Activated T-helper 9 cell treated with anti-CD3 and anti-CD28 coated beads, Interleukin-2, amount 50 U/mL, for 16 hours (primary cell): ENCODE measurements at places on chromosomes 6 and 20.

GRCh38 chr6:43457643-43458042 lies 2.3 kb upstream of the DLK2 start:
- no peak for DNase-seq

DNA sequence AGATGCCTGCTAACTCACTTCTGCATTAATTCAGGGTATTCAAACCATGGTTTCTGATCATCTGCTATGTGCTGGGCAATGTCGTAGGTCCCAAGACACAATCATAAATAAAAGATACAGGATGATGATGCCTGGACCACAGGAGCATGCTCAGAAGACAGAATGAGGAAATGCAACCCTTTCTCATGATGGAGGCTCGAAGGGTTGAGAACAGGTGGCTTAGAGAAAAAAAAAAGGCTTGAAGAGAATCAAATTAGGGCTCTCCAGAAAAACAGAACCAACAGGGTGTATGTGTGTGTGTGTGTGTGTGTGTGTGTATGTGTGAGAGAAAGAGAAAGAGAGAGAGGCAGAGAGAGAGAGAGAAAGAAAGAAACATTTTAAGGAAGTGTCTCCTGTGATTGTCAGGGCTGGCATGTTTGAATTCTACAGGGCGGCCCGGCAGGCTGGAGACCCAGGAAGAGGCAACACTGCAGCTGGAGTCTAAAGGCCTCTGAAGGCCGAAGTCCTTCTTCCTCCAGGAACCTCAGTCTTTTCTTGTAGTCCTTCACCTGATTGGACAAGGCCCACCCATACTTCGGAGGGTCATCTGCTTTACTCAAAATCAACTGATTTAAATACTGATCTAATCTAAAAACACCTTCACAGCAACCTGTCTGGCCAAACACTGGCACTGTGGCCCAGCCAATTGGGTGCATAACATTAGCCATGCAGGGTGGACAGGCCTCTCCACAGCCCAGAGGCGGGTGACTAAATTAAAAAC lies 143.8 kb downstream of the ERMARD start:
- DNase-seq, result no peak

DNA sequence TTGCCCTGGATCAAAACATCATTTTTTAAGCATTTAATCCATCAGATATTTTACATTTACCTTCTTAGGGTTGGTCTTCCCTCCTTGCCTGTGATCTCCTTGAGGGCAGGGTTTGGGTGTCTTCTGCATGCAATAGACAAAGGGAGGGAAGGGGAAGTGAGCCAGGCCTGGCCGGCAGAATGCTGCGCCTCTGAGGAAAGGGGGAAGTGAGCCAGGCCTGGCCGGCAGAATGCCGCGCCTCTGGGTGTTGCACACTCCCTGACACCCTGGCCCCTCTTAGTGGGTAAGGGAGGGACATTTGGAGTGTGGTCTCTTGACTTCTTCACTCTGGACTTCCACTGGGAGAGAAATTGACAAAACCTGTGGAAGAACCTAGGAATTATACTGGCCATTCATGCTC lies 12.4 kb downstream of the PSMF1 start:
- no peak for DNase-seq

DNA sequence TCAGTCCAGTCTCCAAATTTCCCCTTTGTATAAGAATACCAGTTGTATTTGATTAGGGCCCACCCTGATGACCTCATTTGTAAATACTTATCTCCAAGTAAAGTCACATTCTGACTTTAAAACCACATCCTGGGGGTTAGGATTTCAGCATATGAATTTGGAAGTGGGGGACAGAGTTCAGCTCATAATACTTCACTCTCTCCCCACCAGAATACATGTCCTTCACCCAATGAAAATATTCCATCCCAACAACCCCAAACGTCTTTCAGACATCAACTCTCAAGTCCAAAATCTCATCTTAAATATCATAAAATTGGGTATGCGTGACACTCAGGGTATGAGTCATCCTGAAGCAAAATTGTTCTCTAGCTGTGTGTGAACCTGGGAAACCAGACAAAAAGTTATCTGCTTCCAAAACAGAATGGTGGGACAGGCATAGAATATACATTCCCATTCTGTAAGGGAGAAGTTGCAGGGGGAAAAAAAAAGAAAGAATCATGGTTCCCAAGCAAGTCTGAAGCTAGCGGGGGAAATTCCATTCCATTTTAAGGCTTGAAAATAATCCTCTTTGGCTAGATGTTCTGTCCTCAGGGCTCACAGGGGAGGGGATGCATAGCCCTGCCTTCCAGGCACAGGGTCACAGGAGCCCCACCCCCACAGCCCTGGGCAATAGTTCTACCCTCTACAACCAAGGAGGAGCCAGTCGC lies 113.9 kb downstream of the ADAT2 start:
- DNase-seq, result no peak

DNA sequence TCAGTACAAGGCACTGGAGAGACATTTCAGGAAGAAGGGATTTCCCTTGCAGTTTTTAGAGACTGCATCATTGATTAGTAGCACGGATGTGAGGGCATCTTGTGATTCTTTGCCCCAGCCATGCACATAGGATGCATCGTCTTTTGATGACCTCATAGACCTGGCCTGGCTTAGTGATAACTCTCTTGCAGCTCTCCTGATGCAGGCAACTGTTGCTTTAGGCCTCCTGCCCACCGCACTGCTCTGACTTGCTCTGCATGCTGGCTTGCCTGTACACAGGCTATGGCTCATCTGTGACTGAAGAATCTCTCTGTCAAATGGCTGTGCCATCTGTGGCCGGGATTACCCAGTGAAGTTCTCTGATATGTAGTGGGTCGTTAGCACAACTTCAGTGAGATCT lies 207.7 kb upstream of the PTCHD4 start:
- no peak for DNase-seq

GRCh38 chr20:54199283-54199682 lies 8.6 kb upstream of the PFDN4 start:
- DNase-seq, result no peak

GRCh38 chr20:33299111-33299603 lies 16.1 kb downstream of the BPIFB1 start:
- peak; percentile 61 for DNase-seq

DNA sequence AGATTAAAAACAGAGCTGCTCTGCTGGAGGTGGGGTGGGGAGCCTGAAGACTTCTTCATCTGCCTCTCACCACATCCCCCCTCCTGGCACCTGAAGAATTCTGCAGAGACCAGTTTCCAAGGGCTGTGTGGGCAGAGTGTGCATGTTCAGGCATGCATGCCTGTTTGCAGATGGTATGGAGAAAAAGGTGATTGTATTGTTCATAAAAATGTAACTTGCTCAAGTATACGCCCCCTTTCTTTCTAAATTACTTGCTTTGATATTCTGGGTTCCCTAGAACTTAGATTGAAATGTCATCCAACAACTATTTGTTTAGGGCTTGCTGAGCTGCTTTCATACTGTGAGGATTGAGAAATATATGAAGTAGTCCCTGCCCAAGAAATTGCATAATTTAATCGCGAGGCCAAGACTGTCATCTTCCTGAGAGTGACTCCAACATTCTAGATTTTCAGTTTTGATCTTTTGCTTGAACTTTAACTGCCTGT lies 83.6 kb downstream of the LCA5 start:
- no peak for DNase-seq

GRCh38 chr6:40268614-40269013 lies 318.6 kb downstream of the LRFN2 start:
- DNase-seq, result no peak

- no peak for DNase-seq
Observed at GRCh38 chr6:6886171-6886885, 221.4 kb upstream of the RREB1 start.

- no peak for DNase-seq
Observed at GRCh38 chr6:6695625-6696276, 107.2 kb downstream of the LY86 start.

GRCh38 chr6:108157234-108157980 lies 8.4 kb upstream of the NR2E1 start:
- no peak for DNase-seq

- DNase-seq, result no peak
Observed at GRCh38 chr6:121959501-121959900, 440.0 kb upstream of the HSF2 start.

DNA sequence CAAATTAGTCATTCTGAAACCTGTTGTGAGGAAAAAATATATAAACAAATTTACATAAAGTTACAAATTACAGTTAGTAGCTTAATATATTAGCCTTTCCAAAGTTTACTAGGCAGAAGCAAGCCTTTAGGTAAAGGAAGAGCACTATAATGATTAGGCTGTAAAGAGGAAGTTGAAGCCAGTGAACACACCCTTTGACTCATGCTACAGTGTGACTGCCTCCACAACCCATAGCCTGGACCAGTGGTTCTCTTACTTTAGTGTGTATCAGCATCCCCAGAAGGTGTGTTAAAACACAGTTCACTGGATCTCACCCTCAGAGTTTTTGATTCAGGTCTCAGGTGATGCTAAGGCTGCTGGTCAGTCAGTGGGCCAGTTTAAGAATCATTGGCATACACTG lies 91.4 kb upstream of the DEFB112 start:
- DNase-seq, result no peak

- DNase-seq, result no peak
Observed at GRCh38 chr6:164962805-164963204, 346.6 kb downstream of the C6orf118 start.

DNA sequence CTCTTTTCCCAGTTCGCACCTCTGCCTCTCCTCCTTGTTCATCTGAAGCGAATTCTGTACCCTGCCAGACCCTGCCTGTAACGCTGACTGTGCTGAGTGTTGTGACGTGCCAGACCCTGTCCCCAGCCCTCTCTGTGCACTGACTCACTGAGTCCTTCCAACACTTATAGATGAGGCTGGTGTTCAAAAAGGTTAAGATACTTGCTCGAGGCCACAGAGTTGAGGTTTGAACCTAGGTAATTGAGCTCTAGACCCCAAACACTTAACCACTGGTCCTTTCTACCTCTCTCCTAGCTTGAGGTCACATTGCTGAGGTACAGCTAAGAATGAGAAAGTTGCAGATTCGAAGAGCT lies 45.7 kb upstream of the NEDD9 start:
- peak; percentile 38 for DNase-seq

DNA sequence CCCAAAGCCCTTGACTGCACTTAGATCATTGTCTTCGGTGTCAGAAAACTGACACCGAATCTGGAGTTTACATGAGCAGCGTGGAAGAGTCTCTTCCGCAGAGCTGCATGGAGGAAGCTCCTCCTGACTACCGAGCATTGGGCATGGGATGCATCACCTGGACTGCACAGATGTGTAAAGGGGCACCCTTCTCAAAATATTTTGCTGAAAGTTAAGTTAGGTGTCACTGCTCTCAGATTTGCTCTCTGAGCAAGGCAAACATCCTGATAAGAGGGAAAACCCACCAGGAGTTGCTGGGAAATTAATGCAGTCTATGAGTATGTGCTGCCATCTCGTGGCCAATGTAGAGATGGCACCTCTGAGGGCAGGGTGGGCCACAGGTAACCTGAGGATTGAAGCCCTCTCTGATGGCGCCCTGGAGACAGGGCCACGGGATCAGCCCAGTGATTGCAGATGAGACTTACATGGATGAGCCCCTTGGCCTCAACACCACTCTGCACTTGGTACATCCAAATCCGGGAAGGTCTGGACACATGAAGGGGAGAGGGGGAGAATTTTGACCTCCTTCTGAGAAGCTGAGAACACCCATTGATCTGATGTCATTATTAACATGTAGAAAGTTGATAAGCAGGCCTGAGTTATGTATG lies 129.9 kb downstream of the LPA start:
- DNase-seq, result peak; percentile 43

DNA sequence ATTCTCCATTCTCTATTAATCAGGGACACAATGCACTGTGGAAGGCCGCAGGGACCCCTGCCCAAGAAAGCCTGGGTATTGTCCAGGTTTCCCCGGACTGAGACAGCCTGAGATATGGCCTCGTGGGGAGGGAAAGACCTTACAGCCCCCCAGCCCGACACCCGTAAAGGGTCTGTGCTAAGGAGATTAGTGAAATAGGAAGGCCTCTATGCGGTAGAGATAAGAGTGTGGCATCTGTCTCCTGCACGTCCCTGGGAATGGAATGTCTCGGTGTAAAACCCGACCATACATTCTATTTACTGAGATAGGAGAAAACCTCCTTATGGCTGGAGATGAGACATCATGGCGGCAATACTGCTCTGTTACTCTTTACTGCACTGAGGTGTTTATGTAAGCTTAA lies 15.7 kb upstream of the EIF2S2 start:
- DNase-seq, result no peak

DNA sequence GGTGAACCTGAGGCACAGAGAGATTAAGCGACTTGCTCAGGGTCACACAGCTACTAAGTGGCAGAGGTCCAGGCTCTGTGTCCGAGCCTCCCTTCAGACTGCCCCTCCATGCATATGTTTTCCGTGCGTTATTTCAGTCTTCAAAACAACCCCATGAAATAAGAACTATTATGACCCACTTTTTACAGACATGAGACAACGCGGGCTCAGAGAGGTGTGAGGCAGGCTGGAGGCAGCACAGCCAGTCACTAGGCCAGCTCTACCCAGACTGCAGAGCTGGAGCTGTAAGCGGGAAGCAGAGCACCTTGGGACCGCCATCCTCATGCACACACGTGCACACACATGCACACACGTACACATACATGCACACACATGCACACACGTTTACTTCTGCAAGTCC lies 62.3 kb downstream of the PSMG4 start:
- DNase-seq, result no peak

- DNase-seq, result no peak
Observed at GRCh38 chr6:166786704-166787293, 159.7 kb upstream of the RPS6KA2 start.

DNA sequence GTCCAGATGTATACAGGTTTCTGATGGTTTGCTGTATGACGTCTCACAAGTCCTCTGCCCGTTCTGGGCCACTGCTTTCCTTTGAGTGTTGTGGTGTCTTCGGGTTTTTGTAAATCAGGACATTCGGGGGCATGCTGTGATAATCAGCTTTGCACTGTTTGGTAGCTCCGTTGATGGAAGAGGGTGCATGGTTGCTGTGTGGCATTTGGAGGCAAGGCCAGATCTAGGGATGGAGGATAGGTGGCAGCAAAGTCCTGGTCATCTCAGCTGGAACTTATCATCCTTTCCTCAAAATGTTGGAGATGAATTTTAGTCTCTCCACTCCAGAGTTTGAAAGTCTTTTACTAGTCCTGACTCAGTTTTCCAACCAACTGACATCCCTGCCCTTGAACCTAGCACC lies 91.0 kb downstream of the SCP2D1 start:
- no peak for DNase-seq
